ENCODE measurements at places on chromosomes 5 and 9. TPM values are rescaled to one million over a fixed set of nuclear protein-coding genes. Genes with fewer than 3 reads are reported as not detected.

The AGXT2 gene
- not detected for total RNA-seq

The TTC39B gene
- 11.4 TPM for total RNA-seq

The NIM1K gene
- 2.7 TPM for total RNA-seq

The NEUROG1 gene
- total RNA-seq = not detected

The OR2V1 gene
- not detected for total RNA-seq

The IL13 gene
- not detected for total RNA-seq

The ORM2 gene
- total RNA-seq = not detected

The HTR1A gene
- not detected for total RNA-seq

The ANAPC2 gene
- 15.2 TPM for total RNA-seq

The TMEM232 gene
- total RNA-seq = 3.4 TPM

The DMRTA1 gene
- total RNA-seq = 0.28 TPM

All from smooth muscle cell of bladder (primary cell).